ENCODE measurements at places on chromosomes 16 and 17.

DNA sequence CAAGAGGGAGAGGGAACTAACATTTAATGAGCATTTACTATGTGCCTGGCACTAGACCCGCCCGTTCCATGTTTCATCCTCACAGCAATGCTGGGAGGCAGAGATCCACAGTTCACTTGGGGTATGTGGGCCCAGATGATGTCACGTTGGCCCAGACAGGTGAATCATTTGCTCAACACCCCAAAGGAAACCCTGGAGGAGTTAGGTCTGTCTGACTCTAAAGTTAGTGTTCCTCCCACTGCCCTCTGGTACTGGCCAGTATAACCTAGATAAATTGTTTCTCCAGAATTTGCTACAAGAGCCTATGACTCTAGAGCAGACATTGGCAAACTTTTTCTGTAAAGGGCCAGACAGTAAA lies 164.6 kb downstream of the VPS53 start:
- no peak for DNase-seq

DNA sequence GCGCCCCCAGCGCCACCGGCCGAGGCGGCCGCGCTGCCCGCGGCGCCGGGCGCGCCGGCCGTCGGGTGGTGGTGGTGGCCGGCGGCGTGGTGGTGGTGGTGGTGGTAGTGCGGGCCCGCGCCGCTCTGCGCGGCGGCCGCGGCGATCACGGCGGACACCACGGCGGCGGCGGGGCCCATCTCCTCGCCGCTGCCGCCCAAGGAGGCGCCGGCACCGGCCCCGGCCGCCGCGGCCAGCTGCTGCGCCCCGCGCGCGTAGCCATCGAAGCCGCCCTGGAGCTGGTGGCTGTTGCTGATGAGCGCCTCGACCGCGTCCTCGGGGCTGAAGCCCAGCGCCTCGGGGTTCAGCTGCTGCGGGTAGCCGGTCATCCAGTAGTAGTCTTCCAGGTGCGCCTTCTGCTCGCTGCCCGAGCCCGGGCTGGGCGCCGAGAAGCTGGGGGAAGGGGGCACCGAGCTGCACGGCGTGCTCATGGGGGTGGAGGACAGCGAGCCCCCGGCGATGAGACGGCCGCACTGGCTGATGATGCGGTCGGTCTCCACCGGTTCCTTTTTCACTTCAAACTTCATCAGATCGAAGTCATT lies 1.2 kb downstream of the MAF start:
- DNase-seq, result peak; percentile 36

GRCh38 chr17:61073799-61074513 lies 325.7 kb upstream of the TBX2 start:
- no peak for DNase-seq

GRCh38 chr16:52912565-52913173 lies 140.0 kb downstream of the CHD9NB start:
- DNase-seq, result peak; percentile 52

GRCh38 chr17:41678907-41679739 lies 9.6 kb upstream of the EIF1 start:
- DNase-seq, result no peak

GRCh38 chr16:67542464-67542863 lies 13.8 kb downstream of the RIPOR1 start:
- peak; percentile 87 for DNase-seq

DNA sequence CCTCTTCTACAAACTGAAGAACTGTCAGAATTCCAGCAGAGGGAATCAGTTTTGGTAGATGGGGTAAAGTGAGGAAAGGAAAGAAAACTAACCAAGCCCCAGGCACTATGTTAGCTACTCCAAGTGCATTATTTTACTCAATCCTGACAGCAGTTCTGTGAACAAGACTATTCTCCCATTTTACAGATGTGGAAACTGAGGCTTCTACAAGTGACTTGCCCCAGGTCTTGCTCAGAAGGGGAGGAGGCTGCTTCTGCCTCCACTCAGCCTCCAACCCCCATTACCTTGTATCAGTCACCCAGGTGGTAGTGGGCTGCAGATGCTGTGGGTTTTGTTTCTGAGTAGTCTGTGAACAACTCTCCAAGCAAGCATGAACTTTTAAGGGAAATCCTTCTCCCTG lies 315.2 kb upstream of the MAF start:
- DNase-seq, result no peak

- no peak for DNase-seq
Measured at GRCh38 chr17:77125432-77125901, 15.3 kb upstream of the SEC14L1 start.

GRCh38 chr16:56277075-56277474 lies 85.8 kb downstream of the GNAO1 start:
- no peak for DNase-seq

DNA sequence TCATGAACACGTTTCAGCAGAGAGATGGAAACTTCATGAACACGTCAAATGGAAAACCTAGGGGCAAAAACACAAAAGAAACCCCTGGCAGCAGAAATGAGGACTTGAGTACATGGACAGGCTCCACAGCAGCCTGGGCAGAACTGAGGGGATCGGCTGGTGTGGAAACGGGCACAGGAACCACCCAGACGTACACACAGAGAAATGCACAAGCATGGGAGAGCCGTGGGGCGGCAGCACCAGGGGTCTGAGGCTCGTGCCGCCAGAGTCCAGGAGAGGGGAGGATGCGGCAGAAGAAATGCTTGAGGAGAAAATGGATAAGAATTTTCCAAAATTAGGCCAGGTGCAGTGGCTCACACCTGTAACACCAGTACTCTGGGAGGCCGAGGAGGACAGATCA lies 30.0 kb downstream of the MAP1LC3B start:
- no peak for DNase-seq

DNA sequence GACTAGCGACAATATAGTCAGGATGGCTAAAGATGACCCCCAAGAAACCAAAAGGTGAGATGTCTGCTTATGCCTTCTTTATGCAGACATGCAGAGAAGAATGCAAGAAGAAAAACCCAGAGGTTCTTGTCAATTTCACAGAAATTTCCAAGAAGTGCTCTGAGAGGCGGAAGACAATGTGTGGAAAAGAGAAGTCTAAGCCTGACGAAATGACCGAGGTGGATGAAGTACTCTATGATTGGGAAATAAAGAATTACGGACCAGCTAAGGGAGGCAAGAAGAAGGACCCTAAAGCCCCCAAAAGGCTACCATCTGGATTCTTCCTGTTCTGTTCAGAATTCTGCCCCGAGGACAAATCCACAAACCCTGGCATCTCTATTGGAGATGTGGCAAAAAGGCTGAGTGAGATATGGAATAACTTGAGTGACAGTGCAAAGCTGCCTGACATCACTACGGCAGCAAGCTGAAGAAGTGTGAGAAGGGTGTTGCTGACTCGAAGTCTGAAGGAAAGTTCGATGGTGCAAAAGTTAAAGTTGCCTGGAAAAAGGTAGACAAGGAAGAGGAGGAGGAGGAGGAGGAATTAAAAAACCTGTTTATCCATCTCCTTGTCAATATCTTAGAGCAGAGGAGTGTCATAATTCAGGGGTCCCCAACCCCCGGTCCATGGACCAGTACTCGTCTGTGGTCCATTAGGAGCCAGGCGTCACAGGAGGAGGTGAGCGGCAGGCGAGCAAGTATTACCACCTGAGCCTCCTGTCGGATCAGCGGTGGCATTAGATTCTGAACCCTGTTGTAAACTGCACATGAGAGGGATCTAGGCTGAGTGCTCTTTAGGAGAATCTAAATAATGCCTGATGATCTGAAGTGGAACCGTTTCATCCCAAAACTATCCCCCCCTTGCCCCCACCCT lies 25.1 kb upstream of the ADGRG1 start:
- no peak for DNase-seq

DNA sequence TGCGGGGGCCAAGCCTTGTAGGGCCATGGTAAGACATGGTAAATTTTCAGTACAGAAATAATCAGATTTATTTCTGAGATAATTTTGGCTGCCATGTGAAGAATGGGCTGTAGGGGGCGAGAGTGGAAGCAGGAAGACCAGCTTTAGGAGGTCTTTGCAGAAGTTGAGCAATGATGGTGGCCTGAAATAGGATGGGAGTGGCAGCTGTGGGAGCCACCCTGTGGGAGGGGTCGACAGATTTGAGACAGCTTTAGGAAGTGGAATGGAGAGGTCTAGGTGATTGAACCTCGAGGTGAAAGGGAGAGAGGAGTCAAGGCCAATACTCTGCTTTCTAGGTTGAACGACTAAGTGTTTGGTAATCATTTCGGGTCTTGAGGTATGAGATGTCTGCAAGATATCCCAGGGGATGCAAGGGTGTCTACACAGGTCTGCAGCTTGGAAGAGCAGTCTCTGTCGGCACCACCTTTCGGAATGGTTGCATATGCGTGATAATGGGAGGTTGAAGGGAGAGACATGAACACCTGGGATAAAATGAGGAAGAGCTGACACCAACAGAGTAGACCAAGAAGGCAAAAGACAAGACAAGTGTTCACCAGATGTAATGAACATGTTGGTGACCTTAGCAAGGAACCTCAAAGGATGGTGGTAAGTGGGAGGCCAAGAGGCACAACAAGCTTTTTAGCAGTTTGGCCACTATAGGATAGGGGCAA lies 4.2 kb upstream of the ATXN7L3 start:
- DNase-seq, result peak; percentile 63

DNA sequence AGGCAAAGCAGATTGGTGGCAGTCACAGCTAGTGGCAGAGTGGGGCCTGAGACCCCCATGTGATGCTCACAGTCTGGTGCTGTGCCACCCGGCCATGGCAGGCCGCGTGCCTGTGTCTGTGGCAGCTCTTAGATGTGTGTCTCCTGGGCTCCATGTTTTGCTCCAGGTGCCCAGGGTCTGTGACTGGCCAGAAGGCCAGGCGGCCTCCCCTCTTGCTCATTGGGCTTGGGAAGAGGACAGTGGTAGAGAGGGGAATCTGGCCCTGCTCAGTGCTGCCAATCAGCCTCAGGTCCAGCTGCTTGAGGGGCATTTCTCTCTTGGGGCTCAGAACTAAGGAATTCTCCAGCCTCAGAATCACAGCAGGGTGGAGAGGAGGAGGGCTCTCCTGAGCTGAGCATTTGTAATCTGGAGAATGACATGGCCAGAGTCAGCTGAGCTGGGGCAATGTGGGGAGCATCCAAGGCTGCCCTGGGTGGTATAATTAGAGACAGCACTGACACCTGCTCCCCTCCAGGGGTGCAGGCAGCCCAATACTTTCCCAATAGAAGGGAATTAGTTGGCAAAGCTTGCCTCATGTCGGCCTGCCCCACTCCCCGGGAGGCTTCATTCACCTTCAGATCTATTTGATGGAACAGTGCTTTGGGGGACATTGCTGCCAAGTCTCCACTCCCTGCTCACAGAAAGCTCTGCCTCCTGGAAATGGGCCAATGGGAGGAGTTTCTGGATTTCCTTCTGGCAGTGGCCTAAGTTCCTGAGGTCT lies 2.7 kb upstream of the LASP1NB start:
- no peak for DNase-seq

- no peak for DNase-seq
Measured at GRCh38 chr17:4005296-4006164, 41.3 kb upstream of the ATP2A3 start.

- no peak for DNase-seq
Measured at GRCh38 chr16:77974883-77975282, 47.5 kb upstream of the CLEC3A start.

DNA sequence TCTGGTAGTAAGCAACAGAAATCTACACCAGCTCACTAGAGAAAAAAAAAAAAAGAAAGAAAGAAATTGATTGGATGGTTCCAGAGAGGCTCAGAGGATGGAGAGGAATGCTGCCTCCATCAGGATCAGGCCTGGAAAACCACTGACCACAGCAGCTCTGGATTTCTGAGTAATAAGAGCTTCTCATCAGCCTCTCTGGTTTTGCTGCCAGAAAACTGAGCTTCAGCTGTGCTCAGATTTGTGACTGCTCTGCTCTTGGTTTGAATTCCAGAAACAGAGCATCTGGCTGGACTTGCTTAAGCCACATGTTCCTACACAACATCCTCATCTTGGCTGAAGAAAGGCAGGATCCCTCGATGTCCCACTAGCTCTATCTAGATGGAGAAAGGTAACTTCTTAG lies 25.9 kb downstream of the IRX6 start:
- no peak for DNase-seq

DNA sequence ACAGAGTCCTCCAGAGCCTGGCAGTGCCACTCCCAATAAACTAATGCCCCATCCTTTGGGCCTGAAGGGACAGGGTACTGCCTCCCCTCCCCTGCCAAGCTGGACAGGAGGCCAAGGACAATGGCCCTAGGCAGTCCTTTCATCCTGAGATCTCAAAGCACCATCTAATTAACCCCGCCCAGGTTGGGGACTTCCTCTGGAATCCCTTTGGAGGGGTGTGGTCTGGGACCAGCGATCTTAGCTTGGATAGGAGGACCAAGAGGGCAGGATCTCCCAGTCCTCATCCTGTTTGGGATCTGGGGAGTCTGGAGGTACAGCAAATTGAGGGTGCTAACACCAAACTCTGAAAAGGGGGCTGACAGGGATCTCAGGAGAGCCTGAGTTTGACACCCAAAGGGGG lies 18.2 kb upstream of the SP6 start:
- DNase-seq, result no peak

GRCh38 chr17:21171970-21172510 lies 41.9 kb downstream of the TMEM11 start:
- no peak for DNase-seq

DNA sequence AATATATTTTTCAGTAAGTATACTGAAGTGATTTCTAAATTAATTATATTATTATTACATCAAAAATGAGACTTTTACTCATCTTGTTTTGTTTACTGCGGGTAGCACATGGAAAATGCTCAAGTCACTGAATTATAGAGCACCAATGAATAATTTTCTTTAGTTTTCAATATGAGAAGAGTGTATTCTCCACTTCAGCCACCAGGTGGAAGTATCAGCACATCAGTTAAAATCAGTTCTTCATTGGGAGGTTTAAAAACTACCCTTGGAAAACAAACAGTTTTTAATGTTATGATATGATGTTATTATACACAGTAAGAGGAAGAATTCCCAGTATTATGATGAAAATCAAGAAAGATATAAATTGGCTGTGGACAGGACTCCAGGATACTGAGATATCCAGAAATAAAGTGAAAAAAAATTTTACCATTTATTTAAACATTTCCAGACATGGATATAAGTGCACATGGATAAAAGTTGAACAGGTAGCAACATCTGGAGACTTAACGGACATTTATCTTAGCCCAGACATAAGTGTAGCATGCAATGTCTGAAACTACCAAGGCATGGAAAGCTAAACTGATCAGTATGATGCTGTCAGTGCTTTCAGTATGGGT lies 467.3 kb downstream of the KCNJ2 start:
- DNase-seq, result peak; percentile 34

DNA sequence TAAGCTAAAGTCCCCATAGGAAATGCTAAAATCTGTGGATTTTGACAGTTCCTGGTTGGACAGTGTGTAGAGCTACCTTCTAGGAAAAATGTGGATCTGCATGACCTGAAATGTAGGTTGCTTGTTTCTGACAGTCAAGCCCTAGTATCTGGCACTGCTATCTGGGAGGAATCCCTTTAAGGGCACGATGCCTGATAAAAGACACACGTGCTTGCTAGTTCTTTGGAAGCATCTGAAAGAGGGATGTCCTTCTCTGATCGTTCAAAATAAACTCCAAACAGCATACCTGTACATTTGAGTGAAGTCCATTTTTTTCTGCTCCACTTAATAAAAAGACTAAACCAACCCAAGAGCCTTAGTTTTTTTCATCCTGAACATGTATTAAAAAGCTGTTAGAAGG lies 101.3 kb downstream of the CDK5R1 start:
- no peak for DNase-seq

GRCh38 chr17:79844869-79845600 lies 5.8 kb upstream of the CBX4 start:
- peak; percentile 88 for DNase-seq

All from GM13976 (cell line).